ENCODE measurements at places on chromosomes 11 and 22.

DNA sequence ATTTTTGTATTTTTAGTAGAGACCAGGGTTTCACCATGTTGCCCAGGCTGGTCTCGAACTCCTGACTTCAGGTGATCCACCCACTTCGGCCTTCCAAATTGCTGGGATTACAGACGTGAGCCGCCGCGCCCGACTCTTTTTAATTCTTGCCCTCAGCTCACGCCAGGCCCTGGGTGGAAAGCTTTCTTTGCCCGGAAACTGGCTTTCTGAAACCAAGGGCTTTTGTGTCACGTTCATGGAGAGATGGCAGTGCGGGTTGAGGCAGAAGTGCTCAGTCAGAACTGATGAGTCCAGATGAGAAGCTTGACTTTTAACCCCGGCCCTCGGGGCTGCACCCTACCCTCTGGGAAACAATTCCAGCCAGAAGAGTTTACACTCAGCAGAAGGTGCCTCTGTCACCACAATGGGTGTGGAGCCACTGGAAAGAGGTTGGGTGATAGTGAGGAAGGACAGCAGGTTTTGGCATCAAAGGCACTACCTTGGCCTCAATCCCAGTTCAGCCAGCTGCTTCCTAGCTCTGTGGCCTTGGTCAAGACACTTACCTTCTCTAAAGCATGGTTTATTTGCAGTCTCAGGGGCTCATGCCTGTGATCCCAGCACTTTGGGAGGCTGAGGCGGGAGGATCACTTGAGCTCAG lies 890 bp upstream of the ARFGAP3 start:
- DNase-seq = no peak

GRCh38 chr11:35787626-35788025 lies 125.1 kb downstream of the TRIM44 start:
- no peak for DNase-seq

DNA sequence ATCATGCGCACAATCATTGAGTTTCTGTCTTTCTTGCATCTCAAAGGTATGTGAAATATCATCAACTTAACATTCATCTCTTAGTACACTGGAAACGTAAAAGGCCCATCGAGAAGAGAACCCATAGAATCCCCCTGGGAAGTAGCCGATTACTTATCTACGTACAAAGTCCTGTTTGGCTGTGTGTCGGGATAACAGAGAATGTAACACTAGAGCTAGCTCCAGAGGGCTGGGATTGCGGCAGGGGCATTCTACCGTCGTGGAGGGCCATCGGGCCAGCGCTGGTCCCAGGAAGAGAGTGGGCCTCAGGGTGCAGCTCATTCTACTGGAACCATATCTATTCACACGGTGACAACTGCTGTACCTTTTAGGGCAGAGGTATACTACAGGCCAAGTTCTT lies 4.5 kb downstream of the GAL start:
- no peak for DNase-seq

DNA sequence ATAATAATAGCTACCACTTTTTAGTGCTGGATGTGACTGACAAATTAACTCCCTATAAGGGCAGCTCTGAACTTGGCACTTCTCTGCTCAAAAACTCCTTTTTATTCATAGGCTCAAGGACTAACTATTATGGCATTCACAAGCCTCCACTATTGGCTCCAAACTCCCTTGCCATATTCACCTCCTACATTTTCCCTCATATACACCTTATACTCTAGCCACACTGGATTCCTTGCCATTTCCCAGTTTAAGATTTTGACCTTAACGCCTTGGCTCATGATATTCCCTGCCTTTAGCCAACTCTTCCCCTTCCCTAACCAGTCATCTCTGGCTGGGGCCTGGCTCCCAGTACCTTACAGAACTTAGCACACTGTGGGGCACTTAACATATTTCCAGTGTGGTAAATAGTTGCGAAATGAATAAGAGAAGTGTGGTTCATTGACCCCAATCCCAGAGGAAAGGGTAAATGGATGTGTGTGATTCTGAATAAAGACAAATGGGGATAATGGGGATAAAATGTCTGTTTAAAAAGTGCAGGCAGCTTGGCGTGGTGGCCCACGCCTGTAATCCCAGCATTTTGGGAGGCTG lies 40.0 kb upstream of the SORL1 start:
- no peak for DNase-seq

GRCh38 chr11:95092549-95093324 lies 3.1 kb downstream of the ENDOD1 start:
- DNase-seq = no peak

- no peak for DNase-seq
These were observed 48.5 kb downstream of the GGTLC2 start for GRCh38 chr22:22692707-22693530.

- DNase-seq = no peak
These were observed 16.9 kb downstream of the C22orf31 start for GRCh38 chr22:29044657-29045176.

GRCh38 chr11:34605481-34606325 lies 15.2 kb upstream of the EHF start:
- DNase-seq = no peak

DNA sequence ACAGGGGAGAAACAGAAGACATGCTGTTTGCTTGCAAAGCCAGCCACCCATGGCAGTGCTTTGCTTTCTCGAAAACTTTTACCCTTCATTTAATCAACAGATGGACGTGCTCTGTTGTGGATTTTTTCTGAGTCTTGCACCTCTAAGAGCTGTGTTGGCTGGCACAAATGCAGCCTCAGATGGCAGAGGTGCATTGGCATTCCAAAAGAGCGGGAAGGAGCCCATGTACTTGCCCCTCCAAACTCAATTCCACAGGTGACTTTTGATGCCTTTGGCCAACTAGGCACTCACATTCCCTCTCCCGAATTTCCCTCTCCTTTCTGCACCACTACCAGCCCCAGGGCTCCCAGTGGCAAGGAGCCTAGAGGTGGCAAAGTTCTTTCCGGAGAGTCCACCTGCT lies 1.2 kb downstream of the KIRREL3 start:
- DNase-seq = no peak

DNA sequence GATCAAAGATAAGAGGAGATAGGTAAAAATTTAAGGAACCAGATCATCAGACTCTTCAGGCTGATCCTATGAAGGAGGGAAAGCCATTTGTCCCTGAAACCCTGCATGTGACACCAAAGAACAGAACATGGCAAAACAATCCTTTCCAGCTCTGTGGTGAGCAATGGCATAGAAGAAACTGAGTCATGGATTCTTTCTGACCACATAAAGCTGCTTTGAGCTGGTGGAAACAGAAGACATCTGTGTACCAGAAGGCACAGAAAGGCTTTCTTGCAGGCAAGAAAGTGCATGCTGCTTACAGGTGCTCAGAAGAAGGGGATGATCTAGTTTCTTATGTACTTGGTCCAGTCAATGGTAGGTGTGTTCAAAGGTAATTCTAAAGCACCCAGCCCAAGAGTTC lies 45.0 kb upstream of the APOA1 start:
- DNase-seq = no peak

- DNase-seq = no peak
These were observed 104.5 kb upstream of the GRAMD1B start for GRCh38 chr11:123325533-123325932.

- no peak for DNase-seq
These were observed 125.0 kb downstream of the RAB38 start for GRCh38 chr11:88050247-88050646.

- DNase-seq = no peak
These were observed 26.0 kb upstream of the FADD start for GRCh38 chr11:70176940-70177689.

DNA sequence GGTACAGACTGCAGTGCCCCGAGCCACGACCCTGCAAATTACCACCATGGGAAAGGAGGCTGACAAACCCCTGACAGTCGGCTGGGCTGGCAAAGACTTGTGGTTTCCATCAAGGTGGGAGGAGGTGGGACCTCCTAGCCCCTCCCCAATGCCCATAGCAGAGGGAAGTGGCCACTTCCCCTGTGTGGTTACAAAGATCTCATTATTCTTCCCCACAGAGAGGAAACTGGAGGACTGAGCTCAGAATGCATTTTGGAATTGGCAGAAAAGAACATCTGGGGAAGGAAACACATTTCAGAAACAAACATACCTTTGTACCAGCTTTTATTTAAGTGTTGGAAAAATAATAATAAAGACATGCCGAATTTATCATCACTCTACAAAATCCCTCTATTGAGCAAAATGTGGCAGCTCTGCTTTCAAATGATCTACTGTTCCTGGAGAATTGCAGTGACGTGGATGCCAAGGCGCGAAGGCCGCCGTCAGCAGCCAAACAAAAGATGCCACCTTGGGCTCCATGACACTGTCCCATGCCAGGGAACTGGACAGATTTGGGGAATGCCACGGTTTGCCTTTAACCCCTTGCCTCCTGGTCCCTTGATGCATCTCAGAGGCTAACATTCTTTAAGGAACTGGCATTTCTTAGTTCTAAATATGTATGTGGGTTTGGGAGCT lies 169.6 kb downstream of the CRYBB2 start:
- DNase-seq = no peak

DNA sequence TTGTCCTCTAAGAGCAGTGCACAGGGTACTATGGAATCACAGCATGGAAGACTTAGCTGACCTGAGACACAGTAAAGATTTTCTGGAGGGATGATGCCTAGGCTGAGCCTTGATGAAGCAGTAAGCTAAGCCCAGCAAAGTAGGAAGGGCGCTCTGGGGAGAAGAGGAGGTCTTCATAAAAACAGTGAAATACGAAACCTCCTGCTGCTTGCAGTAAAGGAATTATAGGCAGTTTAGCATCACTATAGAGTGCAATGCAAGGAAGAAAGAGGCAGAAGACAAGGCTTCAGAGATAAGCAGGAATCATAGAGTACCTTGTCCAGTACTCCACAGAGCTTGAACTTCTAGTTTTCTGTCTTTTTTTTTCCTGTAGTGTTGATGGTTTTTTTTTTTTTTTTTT lies 555.7 kb upstream of the CADM1 start:
- DNase-seq = no peak

DNA sequence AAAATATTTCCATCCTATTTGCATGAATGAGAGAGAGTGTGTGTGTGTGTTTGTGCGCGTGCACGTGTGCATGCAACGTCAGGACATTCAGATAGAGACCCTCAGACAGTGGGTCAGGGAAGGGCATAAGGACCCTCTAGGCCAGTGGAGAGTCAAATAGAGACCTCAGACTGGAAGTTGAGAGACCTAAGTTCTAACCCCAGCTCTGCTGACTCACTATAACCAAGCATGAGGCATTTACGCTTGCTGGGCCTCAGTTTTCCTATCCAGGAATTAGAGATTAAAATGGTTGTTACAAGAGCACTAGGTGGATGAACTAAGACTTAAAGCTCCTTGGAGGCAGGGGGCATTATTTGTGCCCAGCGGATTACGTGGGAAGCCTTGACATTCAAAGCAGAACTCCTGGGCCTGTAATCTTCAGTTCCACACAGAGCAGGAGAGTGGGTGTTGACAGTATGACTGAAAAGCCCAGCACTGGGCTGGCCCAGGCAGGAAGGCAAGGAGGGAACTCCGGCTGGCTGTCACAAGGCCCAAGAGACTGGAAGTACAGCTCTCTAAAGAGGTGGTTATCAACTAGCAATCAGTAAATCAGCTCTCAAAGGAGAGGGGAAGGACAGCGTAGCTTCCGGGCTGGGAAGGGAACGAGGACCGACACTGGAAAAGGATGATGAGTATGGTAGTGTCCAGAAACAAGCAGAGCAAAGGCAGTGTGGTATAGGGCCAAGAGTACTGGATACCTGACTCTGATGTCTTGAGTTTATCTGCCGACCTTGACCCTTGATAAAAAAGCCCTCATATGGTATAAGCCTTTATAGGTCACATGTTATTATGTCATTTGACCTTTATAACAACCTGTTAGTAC lies 9.2 kb downstream of the RHOG start:
- no peak for DNase-seq

DNA sequence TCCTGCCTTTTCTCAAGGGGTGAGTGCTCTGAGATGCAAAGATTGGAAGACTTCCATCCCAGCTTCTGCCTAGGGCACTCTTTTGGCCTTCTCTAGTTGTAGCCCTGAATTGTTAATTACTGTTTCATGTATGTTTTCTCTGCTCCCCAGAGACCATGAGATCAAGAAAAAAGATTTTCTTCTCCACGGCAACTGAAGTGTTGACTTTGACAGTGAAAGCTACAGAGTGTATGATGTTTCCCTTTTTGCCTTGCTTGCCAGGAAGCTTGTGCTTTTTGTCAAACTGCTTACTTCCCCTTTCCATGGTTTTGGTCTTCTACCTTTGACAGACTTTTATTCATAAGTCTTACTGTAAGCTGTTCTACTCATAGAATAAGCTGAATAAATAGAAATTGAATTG lies 23.3 kb upstream of the EIF3D start:
- DNase-seq = no peak

DNA sequence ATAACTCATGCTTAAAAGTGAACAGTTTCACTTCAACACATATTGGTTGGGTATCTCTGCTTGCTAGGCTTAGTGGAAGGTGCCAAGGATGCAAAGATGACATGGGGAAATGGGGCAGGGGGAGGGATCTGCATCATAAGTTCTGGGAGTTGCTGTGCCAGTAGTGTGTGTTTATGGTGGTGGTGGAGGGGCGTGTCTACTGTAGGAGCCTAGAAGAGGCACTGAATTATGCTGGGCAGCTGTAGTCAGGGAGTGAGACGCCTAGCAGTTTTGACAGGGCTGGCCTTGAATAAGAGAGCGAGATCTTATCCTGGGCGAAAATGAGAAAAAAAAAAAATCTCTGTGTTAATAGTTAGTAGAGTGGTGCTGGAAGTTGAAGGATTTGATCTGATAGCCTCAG lies 3.0 kb downstream of the ELMOD1 start:
- DNase-seq = no peak

DNA sequence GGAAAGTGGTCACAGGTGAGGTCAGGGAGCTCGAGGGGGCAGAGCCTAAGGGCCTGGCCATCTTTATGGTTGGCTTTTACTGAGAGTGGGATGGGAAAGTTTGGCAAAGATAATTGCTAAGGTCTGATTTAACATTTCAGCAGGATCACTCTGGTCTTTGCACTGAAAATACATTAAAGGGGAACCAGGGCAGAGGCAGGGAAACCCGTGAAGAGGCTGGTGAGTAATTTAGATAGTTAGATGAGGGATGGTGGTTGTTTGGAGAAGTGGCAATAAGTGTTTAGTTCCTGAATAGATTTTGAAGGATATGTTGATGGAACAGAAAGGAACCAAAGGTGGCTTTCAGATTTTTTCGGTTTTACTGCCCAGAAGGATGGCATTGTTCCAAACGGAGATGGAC lies 50.8 kb downstream of the SCN3B start:
- DNase-seq = no peak

GRCh38 chr11:102288725-102289083 lies 28.6 kb upstream of the BIRC3 start:
- no peak for DNase-seq

DNA sequence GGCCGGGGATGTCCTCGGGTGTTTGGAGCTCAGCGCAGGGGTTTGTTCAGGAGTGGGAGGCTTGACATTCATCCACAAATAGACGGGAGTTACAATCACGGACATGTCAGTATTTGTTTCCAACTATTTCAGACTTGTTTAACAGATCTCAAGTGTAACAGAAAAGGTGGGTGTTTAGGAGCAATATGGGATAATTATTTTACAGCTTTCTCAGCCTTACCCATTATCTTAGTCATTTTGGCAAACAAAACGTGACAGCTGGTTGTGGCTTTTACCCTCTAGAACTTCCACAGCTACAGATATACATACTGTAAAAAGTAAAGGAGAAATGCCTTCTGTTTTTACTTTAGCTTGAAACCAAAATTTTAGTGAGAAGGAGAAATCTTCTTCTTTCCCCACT lies 178.7 kb upstream of the TMEM45B start:
- no peak for DNase-seq

Measured in NCI-H1048 (cell line).